ENCODE measurements at places on chromosomes 11 and 22.

- DNase-seq: no peak
- peaks cover 16% of the 10 kb centered on the region for H3K4me1 ChIP-seq
- H3K27me3 ChIP-seq: no peaks in the 10 kb centered on the region
- no peak overlapping the region for H3K27ac ChIP-seq
- H3K4me3 ChIP-seq: no peak overlapping the region
These were observed 23.0 kb downstream of the LIMK2 start for GRCh38 chr22:31235081-31235480.

DNA sequence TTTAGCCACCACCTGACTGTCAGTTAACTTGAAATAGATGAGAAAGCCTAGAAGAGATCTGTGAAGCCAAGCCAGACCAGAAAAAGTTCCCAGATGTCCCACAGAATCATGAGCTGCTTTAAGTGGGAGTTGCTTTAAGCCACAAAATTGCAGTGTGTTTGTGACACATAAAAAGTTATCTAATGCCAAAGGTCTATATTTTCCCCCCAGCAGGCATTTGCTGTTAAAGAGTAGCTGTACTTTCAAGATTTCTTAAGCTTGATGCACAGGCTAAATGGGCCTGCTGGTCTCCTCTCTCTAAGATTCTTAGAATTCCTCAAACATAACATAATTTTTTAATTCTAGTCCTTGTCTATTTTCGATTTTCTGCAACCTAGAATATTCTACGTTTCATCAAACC lies 825.7 kb downstream of the FAM181B start:
- no peak for DNase-seq
- no peaks in the 10 kb centered on the region for H3K4me1 ChIP-seq
- no peaks in the 10 kb centered on the region for H3K27me3 ChIP-seq
- H3K36me3 ChIP-seq: no peaks in the 10 kb centered on the region
- H3K27ac ChIP-seq: no peak overlapping the region

DNA sequence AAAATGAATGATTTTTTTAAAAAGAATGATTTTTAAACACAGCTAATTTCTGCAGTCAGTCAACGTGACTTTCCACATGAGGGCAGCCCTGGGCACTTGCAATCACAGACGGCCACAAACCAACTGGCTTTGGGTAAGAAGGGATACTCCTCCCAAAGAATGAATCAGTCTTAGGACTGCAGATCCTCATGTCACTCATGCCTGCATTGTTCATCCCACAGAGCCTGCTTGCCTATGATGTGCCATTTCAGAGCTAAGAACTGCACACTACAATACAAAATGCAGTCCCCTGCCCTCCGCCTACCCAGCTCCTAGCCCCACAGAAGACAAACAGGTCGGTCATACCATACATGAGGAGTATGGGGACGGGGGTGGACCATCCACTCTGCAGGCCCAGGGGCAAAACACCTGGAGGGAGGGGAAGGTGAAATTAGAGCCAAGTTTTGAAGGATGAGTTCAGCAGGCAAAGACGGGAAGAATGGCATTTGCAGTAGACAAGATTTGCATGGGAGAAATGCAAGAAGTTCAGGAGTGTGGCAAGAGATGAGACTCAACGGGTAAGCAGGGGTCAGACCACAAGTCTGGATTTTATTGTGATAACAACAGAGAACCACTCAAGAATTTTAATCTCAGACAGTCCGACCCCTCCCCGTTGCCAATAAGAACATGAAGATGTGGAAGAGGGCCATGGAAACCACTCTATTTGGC lies 24.7 kb downstream of the PACSIN2 start:
- no peaks in the 10 kb centered on the region for H3K27me3 ChIP-seq
- H3K4me3 ChIP-seq: no peak overlapping the region
- H3K4me1 ChIP-seq: peaks cover 39% of the 10 kb centered on the region
- DNase-seq: no peak
- peaks cover 2% of the 10 kb centered on the region for H3K36me3 ChIP-seq

GRCh38 chr11:78438298-78438975 lies 20.8 kb upstream of the GAB2 start:
- H3K27ac ChIP-seq: no peak overlapping the region
- DNase-seq: no peak
- peaks cover 15% of the 10 kb centered on the region for H3K4me1 ChIP-seq

GRCh38 chr22:20607157-20607907 lies 99.9 kb downstream of the MED15 start:
- peaks cover 21% of the 10 kb centered on the region for H3K27me3 ChIP-seq
- H3K4me3 ChIP-seq: no peak overlapping the region
- no peak for DNase-seq
- no peaks in the 10 kb centered on the region for H3K4me1 ChIP-seq
- no peaks in the 10 kb centered on the region for H3K36me3 ChIP-seq

- H3K4me3 ChIP-seq: peak overlapping the region; percentile 62
- H3K36me3 ChIP-seq: peaks cover 1% of the 10 kb centered on the region
- no peaks in the 10 kb centered on the region for H3K4me1 ChIP-seq
- peaks cover 67% of the 10 kb centered on the region for H3K27me3 ChIP-seq
These were observed 562 bp downstream of the DGAT2 start for GRCh38 chr11:75768909-75769771.

DNA sequence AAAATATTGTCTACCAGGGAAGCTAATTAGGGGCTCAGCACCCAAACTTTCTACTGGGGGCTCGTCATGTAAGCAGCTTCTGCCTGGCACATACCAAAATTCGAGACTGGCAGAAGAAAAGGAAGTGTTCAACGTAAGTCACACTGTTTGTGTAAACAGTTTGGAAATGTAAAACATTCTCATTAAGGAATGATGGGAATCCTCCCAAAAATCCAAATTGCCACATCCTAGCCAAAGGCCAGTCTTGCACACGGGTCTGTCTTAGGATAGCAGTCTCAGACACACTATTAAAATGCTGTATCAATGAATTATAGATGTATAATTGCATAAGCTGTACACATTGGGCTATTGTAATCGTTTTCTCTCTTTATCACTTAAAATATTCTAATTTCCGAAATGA lies 28.9 kb downstream of the CUL5 start:
- peaks cover 1% of the 10 kb centered on the region for H3K4me1 ChIP-seq
- H3K27ac ChIP-seq: no peak overlapping the region
- no peak overlapping the region for H3K4me3 ChIP-seq
- DNase-seq: no peak
- H3K36me3 ChIP-seq: peaks cover 8% of the 10 kb centered on the region
- no peaks in the 10 kb centered on the region for H3K27me3 ChIP-seq

DNA sequence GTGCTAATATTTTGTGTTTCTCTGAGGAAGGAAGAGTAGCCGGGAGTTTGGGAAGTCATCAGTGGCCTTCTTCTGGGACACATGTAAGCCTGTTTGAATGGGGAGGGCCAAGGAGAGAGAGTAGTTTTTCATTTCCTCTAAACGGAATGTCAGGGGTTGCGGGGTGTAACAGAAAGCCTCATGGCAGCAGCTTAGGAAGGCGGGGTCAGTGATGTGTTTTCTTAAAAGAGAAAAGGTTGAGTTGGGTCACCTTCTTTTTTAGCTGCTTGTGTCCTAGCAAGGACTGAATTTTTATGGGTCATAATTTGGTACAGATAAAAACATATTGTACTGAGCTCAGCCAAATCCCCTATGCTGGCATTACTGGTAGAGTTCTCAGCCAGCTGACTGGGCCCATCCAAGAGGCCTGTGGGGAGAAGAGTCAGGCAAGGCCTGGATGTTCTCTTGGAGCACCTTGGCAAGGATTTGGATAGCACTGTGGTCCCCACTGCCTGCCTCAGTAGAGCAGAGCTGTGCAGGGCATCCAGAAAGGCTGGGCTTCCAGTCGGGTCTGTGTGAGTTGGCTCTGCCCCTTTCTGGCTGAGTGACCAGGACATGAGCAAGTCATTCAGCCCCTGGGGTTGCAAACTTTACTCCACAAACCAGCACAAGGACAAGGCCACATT lies 29.4 kb upstream of the NAV2 start:
- no peaks in the 10 kb centered on the region for H3K4me1 ChIP-seq
- no peaks in the 10 kb centered on the region for H3K36me3 ChIP-seq
- no peak overlapping the region for H3K4me3 ChIP-seq

DNA sequence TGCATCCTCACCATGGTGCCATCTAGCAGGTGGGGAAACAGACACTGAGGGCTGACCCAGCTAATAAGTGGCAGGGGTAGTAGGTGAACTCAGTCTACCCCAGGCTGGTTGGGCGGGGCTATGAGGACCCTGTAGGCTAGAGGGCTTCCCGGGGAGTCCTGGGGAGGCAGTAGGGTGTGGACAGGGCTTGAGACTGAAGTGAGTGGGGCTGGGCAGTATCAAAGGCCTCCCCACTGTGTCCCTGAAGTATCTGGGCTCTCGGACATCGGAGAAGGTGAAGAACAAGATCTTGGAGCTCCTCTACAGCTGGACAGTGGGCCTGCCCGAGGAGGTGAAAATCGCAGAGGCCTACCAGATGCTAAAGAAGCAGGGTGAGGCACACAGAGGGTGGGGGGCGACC lies 11.4 kb downstream of the GGA1 start:
- DNase-seq: no peak
- H3K36me3 ChIP-seq: peaks cover 8% of the 10 kb centered on the region
- no peak overlapping the region for H3K4me3 ChIP-seq
- no peaks in the 10 kb centered on the region for H3K27me3 ChIP-seq

DNA sequence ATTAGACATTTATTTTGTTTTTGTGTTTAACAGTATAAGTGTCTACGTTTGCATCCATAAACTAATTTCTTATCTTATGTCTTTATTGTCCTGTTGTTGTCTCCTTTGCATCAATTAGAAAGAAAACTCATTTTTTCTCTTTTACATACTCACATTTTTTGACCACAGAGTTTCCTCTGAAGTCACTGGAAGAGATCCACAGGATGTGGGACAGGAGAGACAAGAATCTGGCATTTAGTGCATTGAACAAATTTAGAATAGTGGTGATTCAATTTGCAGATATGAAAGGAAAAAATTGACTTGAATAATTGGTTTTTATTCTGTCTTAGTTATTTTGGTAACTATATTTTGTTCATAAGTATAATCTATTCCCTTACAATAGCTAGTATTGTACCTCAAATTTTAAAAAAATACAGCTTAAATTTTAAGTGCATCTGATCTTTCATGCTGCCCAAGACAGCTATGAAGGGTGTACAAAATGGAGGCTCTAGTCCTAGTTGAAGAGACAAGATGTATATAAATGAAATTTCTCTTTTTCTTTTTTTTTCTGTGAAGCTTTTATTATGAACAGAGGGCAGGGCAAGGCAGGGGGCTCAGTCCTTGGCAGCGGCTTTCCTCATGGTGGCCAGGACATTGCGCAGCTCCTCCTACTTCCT lies 24.4 kb downstream of the HORMAD2 start:
- H3K4me3 ChIP-seq: no peak overlapping the region
- H3K27me3 ChIP-seq: peaks cover 6% of the 10 kb centered on the region
- DNase-seq: no peak

GRCh38 chr11:47406896-47407745 lies 1.3 kb upstream of the SLC39A13 start:
- peak overlapping the region; percentile 97 for H3K27ac ChIP-seq
- H3K4me3 ChIP-seq: peak overlapping the region; percentile 89
- no peak for DNase-seq
- peaks cover 13% of the 10 kb centered on the region for H3K4me1 ChIP-seq
- no peaks in the 10 kb centered on the region for H3K27me3 ChIP-seq

GRCh38 chr11:67644472-67645418 lies 5.2 kb upstream of the TBX10 start:
- no peak for DNase-seq
- no peaks in the 10 kb centered on the region for H3K4me1 ChIP-seq
- no peak overlapping the region for H3K27ac ChIP-seq
- no peak overlapping the region for H3K4me3 ChIP-seq
- H3K27me3 ChIP-seq: peaks cover 4% of the 10 kb centered on the region
- H3K36me3 ChIP-seq: no peaks in the 10 kb centered on the region

DNA sequence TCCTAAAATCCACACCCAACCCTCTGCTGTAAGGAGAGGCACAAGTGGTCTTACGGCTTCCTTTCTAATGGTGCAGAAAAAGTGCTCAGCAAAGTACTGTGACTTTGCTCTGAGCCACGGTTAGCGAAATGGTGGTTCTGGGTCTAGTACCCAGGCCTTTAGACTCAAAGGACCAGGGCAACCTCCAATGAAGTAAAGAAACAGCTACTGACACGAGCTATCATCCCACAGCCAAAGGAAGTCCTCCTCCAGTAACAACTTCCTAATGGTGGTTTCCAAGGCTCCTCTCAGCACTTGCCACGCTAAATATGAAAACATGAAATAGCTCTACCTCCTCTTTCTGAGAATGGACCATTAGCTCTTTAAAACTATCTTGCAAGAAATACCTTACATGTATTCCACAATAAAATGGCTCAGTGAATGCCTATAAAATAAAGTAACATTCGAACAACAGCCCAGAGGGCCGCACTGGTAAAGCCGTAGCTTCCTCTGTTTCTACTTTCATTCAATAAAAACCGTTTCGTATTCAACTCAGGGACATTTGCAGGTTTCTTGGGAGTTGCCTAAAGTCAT lies 122.4 kb downstream of the ETS1 start:
- peak overlapping the region; percentile 26 for H3K27ac ChIP-seq
- DNase-seq: no peak
- peaks cover 24% of the 10 kb centered on the region for H3K27me3 ChIP-seq
- peaks cover 6% of the 10 kb centered on the region for H3K4me1 ChIP-seq
- H3K4me3 ChIP-seq: no peak overlapping the region
- H3K36me3 ChIP-seq: no peaks in the 10 kb centered on the region

GRCh38 chr22:39785232-39785631 lies 108.3 kb downstream of the ENTHD1 start:
- H3K4me1 ChIP-seq: no peaks in the 10 kb centered on the region
- no peak for DNase-seq
- no peaks in the 10 kb centered on the region for H3K36me3 ChIP-seq
- H3K27ac ChIP-seq: no peak overlapping the region
- no peak overlapping the region for H3K4me3 ChIP-seq
- H3K27me3 ChIP-seq: peaks cover 8% of the 10 kb centered on the region

DNA sequence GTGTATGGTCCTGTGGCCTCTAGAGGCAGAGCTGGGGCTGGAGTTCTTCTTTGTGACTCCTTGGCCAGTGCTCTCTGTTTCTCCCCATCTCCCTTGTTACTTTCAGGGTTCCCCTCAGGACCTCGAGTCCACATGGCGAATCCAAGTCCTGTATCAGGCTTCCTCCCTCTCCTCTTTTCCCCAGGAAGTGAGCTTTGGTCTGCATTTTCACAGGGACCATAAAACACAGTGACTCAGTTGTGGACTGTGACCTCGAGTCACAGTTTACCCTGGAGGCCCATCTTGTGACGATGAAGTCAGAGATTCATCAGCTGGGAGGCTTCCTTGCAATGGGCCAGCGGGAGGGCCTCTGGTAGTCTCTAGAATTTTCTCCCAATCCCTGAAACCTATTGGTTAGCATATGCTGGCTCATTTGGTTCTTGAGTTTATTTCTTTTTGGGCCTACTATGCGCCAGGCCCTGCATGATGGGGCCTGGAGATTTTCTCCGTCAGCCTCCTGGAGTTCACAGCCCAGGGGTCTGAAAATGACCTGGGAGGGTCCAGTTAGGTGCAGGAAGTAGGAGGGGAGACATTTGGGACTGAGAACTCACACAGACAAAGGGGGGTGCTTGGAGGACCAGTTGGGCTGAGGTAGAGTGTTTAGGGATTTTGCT lies 100.8 kb downstream of the KIAA1671 start:
- no peaks in the 10 kb centered on the region for H3K27me3 ChIP-seq
- DNase-seq: no peak
- H3K36me3 ChIP-seq: peaks cover 32% of the 10 kb centered on the region
- H3K27ac ChIP-seq: peak overlapping the region; percentile 62
- no peaks in the 10 kb centered on the region for H3K4me1 ChIP-seq
- H3K4me3 ChIP-seq: no peak overlapping the region

- H3K27me3 ChIP-seq: peaks cover 9% of the 10 kb centered on the region
- no peak overlapping the region for H3K4me3 ChIP-seq
- H3K27ac ChIP-seq: no peak overlapping the region
- no peak for DNase-seq
- peaks cover 11% of the 10 kb centered on the region for H3K4me1 ChIP-seq
- no peaks in the 10 kb centered on the region for H3K36me3 ChIP-seq
These were observed 198.8 kb upstream of the SEZ6L start for GRCh38 chr22:25970374-25970911.

GRCh38 chr11:82653752-82654151 lies 79.9 kb downstream of the FAM181B start:
- H3K4me3 ChIP-seq: no peak overlapping the region
- no peak overlapping the region for H3K27ac ChIP-seq
- H3K27me3 ChIP-seq: no peaks in the 10 kb centered on the region
- no peaks in the 10 kb centered on the region for H3K36me3 ChIP-seq
- no peak for DNase-seq

Measured in progenitor cell of endocrine pancreas (in vitro differentiated cells).